ENCODE measurements at places on chromosomes 3 and 15.
A peak's percentile ranks its signal among the peaks of the same experiment; 100 is the strongest.

DNA sequence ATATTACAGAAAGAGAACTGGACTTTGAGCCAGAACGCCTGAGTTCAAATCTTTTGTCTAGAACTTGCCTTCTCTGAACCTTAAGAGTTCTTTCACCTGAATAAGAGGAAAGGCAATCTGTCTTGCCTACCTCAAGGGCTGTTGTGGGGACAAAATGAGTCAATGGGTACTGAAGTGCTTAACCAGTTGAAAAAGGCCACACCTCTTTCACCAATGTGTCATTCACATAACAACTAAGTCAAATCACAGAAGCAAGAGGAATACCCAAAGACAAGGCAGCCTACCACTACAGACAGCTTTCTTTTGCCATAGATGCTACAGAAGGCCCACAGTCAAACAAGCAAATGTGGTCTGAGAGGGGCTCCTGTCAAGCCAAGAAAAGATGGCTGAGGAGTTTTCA, 39.7 kb downstream of the NBEAL2 start:
- DNase-seq = peak; percentile 86

- no peak for DNase-seq
Observed at GRCh38 chr15:93671387-93671943, 559.9 kb upstream of the MCTP2 start.

- no peak for DNase-seq
Observed at GRCh38 chr15:27457766-27458165, 486.8 kb downstream of the GABRG3 start.

- DNase-seq = no peak
Observed at GRCh38 chr15:45314960-45315359, 62.9 kb downstream of the SLC28A2 start.

GRCh38 chr3:32003380-32003779, 21.8 kb downstream of the ZNF860 start:
- DNase-seq = no peak

DNA sequence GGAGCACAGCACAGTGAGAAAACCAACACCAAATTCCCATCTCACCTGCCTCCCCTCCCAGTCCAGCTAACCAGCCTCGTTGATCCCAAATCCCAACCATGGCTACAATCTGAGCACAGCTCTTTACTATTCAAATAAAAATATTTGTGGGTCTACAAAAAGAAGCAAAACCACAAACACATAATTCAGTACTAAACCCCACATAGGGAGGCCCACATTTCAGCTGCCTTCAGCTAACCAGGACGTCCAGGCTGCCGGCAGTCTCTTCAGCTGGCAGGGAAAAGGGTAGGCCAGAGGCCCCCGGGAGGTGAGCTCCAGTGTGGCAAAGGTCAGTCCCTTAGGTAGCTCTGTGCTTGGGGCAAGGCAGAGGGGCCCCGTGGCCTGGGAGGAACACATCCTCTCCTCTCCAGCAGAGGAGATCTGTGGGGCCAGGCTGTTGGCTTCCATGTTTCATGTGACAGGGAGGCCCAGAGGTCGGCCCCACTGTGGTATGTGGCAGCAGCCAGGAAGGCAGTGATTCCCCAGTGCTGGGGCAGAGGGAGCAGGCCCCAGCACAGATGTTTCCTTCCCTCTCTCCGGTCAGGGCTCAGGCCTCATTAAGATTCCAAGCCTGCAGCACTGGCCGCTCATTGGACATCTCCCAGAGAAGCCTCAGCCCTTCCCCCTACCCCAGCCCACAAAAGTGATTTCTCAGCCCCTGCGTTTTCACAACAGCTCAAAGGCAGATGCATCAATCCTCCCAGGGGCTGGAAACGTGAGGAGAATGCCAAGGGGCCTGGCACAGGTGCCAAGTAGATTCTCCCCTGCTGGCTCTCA, 381.4 kb downstream of the NTRK3 start:
- no peak for DNase-seq

- no peak for DNase-seq
Observed at GRCh38 chr3:150890831-150891230, 14.4 kb downstream of the MINDY4B start.

DNA sequence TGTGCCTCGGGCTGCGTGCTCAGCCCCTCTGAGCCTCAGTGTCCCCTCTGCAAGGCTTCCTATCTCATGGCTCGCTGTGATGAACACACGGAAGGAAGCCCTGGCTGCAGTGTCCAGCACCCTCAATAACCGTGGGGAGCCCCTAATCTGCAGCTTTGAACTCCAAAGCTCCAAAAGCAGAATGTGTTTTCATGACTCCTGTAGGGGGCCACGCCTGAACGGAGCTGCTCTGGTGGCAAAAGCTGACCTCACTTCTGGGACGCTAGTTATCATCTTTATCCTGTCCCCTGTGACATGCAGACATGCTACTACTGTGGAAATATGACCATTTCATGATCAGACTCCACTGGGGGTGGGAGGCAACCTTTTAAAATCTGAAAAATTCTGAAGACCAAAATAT, 98.8 kb downstream of the SEC22A start:
- DNase-seq = no peak

GRCh38 chr3:43366481-43366880, 80.1 kb downstream of the SNRK start:
- no peak for DNase-seq

GRCh38 chr15:83973816-83974215, 261.8 kb upstream of the GOLGA6L4 start:
- peak; percentile 5 for DNase-seq

DNA sequence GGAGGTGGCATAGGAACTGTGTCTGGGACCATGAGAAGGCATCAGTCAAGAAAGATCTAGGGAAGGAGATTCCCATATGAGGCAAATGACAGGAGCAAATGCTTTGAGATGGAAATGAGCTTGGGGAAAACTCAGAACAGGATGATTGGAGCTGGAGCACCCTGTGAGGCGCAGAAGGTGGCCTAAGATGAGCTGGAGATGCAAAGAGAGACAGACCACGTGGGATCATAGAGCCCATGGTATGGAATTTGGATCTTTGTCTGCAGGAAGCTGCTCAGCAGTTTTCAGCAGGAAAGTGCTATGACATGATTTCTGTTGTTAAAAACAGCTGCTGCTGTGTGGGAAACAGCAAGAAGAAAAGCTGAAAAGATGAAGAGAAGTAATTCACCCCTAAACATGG, 310.6 kb downstream of the MAGI1 start:
- no peak for DNase-seq

GRCh38 chr3:193053046-193053435, 135.4 kb upstream of the MB21D2 start:
- DNase-seq = no peak

GRCh38 chr3:29280404-29281093, at the start of gene RBMS3:
Gene RBMS3 (plus strand): TSS chr3:29281071.
- DNase-seq = peak; percentile 53

DNA sequence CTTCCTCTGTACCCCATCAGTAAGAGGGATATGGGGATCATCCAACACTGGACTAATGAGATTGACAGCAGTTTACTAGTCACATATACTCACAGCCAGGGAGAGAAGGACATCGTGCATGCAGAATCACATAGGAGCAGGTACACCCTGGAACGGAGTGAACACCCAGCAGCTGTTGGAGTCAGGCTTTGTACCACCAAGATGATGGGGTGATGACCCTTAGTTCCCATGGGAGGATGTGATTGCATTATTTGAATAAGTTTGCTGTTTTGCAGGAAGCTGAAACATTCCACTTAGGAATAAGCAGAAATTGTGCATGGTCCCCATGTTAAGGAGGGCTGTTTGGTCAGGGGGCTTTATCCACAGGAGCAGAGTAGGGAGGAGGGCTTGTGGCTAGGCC, 482.7 kb upstream of the PDZRN3 start:
- DNase-seq = no peak

- DNase-seq = no peak
Observed at GRCh38 chr15:43423793-43424192, 52.9 kb downstream of the TUBGCP4 start.

GRCh38 chr3:127739347-127740135, 66.8 kb downstream of the ABTB1 start:
- no peak for DNase-seq

DNA sequence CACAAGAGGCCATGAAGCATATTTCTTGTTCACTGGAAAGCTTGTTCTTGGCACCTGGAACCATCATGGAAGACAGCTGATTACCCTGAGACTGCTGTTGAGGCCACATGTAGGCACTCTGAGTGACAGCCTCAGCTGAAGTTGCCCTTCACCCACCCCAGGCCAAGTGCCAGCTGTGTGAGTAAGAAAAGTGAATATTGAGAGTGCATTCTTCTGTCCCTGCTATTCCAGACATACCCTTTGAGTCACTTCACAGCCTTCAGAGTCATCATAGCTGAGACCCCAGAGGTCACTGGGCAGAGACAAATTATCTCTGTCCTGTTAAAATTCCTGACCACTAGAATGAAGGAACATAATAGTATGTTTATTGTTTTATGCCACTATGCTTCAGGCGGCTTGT, 79.6 kb downstream of the NFKBIZ start:
- no peak for DNase-seq

DNA sequence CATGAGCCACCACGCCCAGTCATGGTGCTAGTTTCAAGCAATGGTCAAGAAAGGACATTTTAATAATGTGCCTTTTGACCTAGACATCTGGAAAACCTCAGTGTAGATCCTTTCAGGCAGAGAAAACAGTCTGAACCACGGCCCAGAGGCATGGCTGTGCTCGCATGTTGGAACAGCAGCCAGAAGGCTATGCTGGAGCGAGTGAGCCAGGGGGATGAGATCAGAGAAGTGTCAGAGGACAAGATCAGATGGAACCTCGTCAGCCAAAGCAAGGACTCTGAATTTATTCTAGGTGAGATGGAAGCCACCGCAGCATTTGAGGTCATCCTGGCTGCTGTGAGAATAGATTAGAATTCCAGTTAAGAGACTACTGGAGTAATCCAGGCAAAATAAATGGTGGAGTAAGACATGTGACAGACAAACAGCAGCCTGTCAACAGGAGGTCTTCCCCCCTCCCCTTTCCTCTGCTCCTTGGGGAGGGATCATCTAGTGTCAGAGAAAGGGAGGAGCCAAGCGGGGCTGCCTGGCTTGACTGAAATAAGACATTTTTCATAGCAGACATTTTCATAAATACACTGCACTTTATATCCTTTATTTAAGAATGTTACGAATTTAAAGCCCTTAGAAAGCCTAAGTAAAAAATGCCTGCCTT, 40.4 kb upstream of the ACKR4 start:
- no peak for DNase-seq

GRCh38 chr3:127044996-127045395, 62.1 kb downstream of the PLXNA1 start:
- DNase-seq = no peak

DNA sequence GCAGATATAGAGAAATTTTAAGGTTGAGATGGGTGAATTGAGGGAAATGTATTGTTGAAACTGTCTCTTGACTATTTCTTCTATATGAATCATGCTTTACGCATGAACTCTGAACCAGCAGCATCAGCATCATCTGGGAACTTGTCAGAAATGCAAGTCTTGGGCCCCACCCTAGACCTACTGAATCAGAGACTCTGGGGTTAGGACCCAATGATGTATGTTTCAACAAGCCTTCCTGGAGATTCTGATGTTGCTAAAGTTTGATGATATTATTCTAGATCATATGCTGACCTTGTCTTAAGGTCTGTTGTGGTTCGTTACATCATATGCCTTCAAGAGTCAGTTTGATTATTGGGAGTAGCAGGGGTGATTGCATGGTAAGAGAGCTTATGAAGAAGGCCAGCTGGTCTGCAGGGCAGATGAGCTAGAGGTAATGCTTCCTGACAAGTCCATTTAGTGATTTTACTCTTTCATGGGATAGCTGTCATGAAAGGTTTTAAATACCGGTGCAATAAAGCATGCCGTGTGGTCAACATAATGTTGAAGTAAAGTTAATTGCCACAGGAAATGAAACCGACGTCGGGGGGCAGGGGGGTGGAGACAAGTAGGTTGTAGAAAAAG, 152.4 kb upstream of the MRPL3 start:
- no peak for DNase-seq

GRCh38 chr3:24278543-24278942, 216.1 kb downstream of the THRB start:
- no peak for DNase-seq
